ENCODE measurements at places on chromosomes 2 and 18.

DNA sequence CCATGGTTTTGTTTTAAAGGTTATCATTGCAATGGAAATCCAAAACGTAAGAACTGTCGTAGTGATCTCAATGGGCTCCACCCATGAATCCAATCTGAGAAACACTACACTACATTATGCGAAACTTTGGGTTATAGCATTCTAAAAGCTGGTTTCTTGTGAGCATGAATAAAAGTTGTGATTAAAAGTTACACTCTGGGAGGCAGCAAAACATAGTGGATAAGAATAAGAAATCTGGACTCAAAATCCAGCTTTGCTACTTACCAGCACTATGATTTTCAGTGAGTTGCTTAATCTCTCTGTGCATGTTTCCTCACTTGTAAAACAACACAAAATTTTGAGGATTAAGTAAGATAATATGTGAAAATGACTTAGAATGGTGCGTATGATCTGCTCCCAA is 25.7 kb upstream of the THOC1 start:
- DNase-seq: no peak

- no peak for DNase-seq
These were observed 193.8 kb downstream of the ANKRD30B start for GRCh38 chr18:14941792-14942191.

GRCh38 chr18:58891776-58892175 is 27.1 kb downstream of the ZNF532 start:
- no peak for DNase-seq

- no peak for DNase-seq
These were observed 50.7 kb downstream of the SNORC start for GRCh38 chr2:232920760-232921159.

DNA sequence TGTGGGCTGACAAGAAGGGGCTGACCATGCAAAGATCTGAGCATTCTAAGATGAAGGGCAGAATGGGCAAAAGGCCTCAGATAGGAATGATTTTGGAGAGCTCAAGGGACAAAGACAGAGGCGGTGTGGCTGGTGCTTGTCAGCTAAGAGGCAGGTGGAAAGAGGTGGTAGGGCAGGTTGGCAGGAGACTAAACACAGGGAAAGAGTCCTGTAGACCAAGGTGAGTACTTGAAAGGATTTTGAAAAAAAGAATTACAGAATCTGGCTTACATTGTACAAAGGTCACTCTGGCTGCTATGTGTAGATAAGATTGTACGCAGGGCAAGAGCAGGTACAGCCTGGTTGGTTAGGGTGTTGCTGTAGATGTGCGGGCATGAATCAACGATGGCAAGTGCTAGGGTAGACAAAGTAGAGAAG is 50.6 kb downstream of the STK39 start:
- DNase-seq: no peak

- no peak for DNase-seq
These were observed 280.9 kb upstream of the STON1 start for GRCh38 chr2:48249025-48249424.

DNA sequence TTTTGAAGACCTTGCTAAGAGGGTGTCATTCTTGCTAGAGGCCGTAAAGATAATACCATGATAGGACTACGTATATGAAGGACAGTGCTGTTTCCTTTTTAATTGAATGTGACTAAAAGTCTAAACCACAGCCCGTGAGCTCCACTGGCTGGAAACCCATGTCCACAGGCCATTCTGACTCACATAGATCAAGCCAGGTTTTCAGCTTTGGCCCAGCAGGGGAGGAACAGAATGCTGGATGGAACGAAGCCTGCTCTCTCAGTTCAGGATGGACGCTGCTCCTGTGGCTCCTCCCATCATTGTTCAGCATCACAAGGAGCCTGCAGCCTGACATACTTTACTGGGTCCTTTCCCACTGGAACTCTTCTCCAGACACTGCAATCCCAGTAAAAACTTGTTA is 47.6 kb downstream of the ALPK2 start:
- DNase-seq: no peak

DNA sequence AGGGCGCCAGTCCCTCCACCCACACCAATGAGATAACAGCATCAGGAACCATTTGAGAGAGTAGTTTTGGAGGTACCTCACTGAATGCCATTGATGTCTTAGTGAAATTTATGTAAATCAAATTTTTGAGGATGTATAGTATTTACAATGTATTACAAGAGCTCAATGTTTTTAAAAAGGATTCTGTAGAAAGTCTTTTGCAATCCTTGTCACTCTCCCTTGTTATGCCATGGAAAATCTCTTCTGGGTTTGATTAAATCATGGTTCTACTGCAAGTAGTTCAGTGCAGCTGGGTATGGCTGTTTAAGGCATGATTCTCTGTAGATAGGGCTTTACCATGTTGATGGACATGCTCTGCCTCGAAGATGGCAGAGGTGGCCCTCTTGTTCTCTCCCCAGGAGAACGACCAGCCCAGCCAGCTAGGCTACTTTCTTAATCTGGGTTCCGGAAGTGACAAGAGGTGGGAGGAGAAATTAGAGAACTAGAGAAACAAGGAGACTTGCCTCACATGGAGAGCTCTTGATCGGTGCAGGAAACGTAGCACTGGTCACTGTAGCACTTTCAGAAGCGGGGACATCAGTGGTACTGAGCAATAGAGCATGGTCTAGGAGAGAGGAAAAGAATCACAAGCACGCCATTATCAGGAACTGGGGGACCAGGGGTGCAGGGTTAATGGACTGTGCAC is 202.7 kb downstream of the CLIP4 start:
- DNase-seq: no peak

- no peak for DNase-seq
These were observed 42.8 kb downstream of the RAMP1 start for GRCh38 chr2:237901932-237902850.

GRCh38 chr2:45643543-45644542 is 7.6 kb upstream of the PRKCE start:
- DNase-seq: peak; percentile 29

- DNase-seq: no peak
These were observed 76.3 kb downstream of the SOWAHC start for GRCh38 chr2:109690457-109690821.

DNA sequence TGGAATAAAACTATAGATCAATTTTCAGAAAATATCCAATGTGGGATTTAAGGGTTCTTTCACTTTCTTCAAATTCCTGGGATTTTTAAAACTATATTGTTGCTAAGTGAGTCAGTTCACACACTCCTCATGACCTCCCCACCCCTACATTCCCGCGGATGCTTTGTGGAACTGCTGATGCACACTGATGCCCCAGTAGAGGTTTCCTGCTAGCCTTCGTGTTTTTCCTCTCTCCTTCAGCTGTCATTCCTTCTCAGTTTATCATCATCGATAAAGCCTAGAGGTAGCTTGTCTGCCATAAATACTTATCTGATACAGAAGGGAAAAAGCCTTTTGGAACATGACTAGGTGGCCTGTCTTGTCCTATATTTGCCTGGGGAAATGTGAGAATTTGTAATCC is 67.4 kb upstream of the GALNT5 start:
- DNase-seq: no peak

DNA sequence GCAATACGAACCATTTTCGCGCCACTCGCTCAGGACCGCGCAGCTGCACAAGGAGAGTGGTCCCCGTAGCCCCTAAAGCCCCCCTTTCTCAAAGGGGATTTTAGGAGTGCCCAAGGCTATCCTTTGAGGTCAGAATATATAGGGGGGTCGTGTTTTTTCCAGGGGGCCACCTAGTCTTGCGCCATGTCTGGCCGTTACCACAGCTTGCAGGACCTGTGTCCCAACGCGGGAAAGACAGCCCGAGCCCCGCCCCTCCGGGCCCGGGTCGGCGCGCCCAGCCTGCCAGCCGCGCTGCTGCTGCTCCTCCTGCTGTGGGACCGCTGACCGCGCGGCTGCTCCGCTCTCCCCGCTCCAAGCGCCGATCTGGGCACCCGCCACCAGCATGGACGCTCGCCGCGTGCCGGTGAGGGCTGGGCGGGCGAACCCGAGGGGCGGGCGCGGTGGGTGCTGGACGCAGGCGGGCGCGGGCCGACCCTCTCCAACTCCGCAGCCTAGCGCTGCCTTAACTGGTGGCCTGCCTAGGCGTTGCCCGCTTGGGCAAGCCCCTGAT is at the start of gene CDCA7:
CDCA7 (plus strand) TSS at position 291 of the 550 bp plus-strand sequence; CDS start at position 383, 92 bp downstream.
- peak; percentile 60 for DNase-seq

DNA sequence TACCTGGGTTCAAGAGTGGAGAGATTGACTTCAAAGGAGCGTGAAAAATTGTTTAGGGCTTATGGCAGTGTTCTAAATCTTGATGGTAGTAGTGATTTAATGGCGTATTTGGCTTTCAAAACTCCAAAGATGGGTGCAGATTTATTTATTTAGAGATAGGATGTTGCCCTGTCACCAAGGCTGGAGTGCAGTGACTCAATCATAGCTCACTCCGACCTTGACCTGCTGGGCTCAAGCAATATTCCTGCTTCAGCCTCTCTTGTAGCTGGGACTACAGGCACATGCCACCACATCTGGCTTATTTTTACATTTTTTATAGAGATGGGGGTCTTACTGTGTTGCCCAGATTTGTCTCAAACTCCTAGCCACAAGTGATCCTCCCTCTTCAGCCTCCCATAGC is 52.5 kb downstream of the FAM117B start:
- no peak for DNase-seq

DNA sequence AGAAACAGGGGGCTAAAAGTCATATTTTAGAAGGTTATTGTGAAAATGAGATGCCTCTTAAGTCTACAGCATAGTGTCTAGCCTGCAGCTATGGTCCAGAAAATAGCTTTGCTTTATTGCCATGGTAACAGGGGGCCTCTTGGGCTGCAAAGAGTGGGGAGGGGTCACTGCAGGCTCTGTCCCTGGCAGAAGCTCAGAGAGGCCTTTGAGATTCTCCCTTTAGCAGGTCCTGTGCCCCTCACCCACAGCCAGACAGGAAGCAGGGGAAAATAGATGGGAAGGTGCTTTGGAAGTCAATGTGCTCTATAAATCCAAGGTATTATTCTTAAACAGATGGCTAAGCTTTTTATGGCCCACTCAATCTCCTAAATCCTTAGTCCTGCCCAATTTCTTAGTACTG is 1021.3 kb upstream of the GYPC start:
- no peak for DNase-seq

DNA sequence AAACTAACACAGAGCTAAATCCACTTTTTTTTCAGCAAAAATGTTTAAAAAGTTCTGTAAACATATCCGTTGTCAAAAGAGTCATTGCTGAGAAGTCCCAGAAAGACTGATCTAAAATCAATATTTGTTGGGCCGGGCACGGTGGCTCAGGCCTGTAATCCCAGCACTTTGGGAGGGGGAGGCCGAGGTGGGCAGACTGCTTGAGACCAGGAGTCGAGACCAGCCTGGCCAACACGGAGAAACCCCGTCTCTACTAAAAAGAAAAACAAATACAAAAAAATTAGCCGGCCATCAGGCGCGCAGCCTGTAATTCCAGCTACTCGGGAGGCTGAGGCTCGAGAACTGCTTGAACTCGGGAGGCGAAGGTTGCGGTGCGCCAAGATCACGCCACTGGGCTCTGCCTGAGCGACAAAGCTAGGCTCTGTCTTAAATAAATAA is 1.4 kb downstream of the OLA1 start:
- DNase-seq: no peak

- DNase-seq: no peak
These were observed 223.7 kb upstream of the RAB6C start for GRCh38 chr2:129755786-129756185.

- DNase-seq: no peak
These were observed 11.3 kb downstream of the HNMT start for GRCh38 chr2:137975280-137976271.

GRCh38 chr2:78439122-78439521 is 586.4 kb upstream of the REG3G start:
- no peak for DNase-seq

DNA sequence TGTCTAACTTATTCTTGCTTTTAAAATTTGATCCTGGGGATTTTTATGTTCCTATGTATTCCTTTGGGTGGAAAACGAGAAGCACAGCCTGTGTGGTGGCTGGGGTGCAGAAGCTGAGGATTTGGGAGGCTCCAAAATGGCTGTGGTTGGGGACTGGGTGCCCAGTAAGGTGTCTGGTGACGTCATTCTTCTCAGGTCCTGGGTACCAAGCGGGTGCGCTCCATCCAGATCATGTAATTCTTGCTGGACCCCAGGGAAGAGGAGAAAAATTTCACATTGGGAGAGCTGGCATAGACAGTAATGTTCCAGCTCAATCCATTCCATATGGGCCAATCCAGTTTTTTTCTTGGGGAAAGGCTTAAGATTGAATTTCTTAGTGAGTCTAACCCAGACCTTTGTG is 61.1 kb upstream of the THOC1 start:
- DNase-seq: no peak

DNA sequence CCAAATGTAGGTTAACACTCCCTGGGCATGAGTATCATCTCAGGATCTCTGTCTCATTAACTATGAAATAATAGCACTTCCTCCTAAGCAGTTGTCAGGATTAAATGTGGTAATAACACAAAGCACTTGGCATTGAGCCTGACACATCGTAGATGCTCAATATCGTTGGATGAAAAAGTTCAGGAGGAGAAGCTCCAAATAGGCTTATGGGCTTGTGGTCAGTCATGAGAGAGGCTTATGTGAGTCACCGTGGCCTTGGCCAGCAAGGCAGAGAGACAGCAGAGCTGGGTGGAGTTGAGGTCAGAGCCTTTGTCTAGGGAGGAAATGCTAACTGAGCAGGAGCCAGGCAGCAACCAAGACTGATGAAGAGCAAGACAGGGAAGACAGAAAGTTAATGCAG is 68.3 kb upstream of the PPM1B start:
- no peak for DNase-seq

- no peak for DNase-seq
These were observed 6.3 kb downstream of the LOXHD1 start for GRCh38 chr18:46650681-46651080.

- DNase-seq: no peak
These were observed 118.9 kb downstream of the CCDC102B start for GRCh38 chr18:68916734-68917133.

GRCh38 chr2:161243312-161243711 is 64.9 kb upstream of the PSMD14 start:
- DNase-seq: no peak

GRCh38 chr18:9068346-9068745 is 34.2 kb upstream of the NDUFV2 start:
- no peak for DNase-seq

DNA sequence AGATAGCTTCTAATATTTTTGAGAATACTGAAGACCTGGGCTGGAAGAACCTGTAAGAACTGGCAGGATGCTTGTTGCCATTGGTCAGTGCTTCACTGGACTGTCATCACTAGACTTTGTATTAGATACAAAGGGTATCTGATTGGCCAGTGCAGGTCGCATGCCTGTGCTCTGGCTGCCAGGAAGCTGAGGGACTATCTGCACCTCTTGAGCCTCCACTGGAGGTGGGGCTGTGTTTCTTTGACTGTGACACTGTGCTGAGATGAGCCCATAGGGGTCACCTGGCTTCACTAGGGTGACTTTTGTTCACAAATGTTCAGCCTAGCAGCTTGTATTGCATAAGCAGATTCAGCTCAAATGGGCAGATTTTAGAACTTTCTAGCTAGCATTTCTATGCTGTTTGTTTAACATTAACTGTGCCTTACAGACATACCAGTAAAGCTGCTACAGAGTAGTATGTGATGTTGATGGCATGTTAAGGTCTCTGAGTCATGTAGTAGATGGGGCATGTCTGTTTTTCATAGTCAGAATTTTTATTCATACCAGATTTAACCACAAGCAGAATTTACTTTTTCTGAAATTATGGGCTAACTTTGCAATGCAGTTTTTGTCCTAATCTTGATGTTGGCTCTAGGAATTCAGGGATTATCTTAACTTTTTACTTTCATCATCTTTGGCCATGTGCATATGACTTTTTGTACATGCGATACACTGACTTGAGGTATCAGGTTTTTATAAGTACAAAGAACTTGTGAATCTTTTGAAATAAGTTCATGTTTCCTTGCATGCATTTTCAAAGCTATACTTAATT is 56.1 kb downstream of the RHBDD1 start:
- DNase-seq: no peak

All from stimulated activated CD4-positive, alpha-beta T cell treated with anti-CD3 and anti-CD28 coated beads, TNF-alpha, amount 100 ng/mL, for 48 hours (primary cell).